ENCODE measurements at places on chromosomes 2 and 18. TPM values are rescaled to one million over a fixed set of nuclear protein-coding genes. Genes with fewer than 3 reads are reported as not detected.

DNA sequence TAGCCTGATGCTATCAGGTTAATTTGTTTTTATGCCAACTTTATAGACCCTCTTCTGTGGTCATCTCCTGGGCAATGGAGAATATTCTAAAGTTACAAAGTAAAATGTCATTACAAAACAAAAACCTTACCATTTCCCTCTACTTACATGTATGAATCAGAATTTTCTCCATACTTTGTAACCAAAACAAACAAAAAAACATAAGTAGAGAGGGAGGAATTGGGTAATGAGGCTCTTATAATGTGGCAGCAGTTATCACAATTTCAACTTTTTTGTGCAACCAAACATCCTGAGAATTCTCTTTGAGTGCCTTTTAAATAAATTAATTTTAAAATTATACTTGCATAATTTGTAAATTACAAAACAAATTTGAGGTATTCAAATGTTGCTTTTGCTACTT lies 332.8 kb downstream of the TXNL1 start:
- DNase-seq: no peak

DNA sequence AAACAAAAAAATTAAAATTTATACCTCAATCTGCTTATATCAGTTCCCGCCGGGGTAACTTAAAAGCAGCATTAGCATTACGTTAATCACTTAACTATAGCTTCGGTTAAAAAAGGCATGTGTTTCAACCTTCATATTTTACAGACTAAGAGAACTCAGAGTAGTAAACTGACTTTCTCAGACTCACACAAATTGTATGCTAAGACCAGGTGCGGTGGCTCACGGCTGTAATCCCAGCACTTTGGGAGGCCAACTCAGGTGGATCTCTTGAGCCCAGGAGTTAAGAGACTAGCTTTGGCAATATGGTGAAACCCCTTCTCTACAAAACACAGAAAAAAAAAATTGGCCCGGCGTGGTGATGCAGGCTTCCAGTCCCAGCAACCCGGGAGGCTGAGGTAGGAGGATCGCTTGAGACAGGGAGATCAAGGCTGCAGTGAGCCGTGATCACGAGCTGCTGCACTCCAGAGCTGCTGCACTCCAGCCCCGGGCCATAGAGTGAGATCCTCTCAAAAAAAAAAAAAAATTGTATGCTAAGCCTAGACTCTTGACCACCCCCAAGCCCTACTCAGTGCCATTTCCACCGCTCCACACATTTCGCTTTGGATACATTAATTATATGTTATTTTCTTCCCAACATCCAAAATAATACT lies 2.4 kb downstream of the HNRNPLL start:
- no peak for DNase-seq

DNA sequence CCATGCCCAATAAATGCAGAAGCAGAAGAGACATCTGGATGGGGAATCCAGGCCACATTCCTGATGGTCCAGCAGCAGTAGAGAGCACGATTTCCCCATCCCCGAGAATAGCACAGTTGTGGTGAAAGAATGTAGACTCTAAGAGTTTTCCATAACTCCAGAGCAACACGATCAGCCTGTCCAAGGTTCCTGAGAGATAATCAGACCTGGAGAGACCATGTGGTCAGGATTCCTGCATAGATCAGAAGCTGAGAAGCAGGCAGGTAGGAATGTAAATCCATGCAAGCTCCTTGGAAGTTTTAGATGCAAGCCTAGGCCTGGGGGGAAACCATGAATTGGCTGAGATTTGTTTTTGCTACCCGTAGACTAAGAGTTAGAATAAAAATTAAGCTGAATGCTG lies 34.2 kb upstream of the PTPRM start:
- DNase-seq: no peak

The SCG2 gene
- 1.3 TPM for polyA plus RNA-seq

The PID1 gene
- polyA plus RNA-seq: 26.8 TPM

DNA sequence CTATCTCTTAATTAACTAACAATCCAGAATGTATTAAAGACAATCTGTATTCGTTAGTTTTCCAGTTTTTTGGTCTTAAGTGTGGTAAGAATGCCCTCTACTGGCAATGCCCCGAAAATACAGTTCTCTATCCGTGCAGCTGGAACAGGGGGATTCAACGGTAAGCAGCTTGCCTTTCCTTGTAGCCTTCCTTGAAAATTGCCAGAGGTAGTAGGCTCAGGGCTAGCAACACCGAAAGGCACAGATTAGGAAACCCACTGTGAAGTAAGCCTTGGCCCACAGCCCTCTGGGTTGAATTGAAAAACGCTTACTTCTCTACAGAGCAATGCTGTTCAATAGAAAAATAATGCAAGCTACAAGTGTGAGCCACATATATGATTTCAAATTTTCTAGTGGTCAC lies 17.1 kb upstream of the VPS4B start:
- DNase-seq: peak; percentile 36

DNA sequence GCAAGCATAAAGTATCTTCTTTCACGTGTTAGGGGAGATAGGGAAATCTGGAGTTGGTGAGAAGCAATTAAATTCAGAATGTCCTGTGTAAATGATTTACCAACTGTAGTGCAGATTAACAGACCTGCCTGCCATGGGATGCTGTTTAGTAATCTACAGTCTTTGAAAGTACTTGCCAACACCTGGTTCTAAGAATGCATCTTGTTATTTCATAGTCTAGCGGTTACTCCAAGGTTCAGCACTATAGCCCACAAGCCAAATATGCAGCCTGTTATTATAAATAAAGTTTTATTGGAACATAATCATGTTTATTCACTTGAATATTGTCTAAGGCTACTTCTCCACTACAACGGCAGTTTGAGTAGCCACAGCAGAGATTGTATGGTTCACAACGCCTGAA lies 100.8 kb downstream of the OSBPL6 start:
- no peak for DNase-seq

The GAL3ST2 gene
- 0.15 TPM for polyA plus RNA-seq

- DNase-seq: peak; percentile 71
Measured at GRCh38 chr2:219277703-219278654, 1.2 kb upstream of the DNAJB2 start.

The DNAJC27 gene
- polyA plus RNA-seq: 11.0 TPM

GRCh38 chr2:126852361-126852760 lies 46.3 kb upstream of the TEX51 start:
- no peak for DNase-seq

GRCh38 chr18:9757827-9758621 lies 49.9 kb downstream of the RAB31 start:
- DNase-seq: no peak

The CBLN2 gene
- polyA plus RNA-seq: 2.6 TPM

GRCh38 chr2:133324150-133324561 lies 244.1 kb downstream of the NCKAP5 start:
- no peak for DNase-seq

The FBXO15 gene
- 2.4 TPM for polyA plus RNA-seq

The SH3RF3 gene
- 6.1 TPM for polyA plus RNA-seq

The LIMS4 gene
- 4.0 TPM for polyA plus RNA-seq

DNA sequence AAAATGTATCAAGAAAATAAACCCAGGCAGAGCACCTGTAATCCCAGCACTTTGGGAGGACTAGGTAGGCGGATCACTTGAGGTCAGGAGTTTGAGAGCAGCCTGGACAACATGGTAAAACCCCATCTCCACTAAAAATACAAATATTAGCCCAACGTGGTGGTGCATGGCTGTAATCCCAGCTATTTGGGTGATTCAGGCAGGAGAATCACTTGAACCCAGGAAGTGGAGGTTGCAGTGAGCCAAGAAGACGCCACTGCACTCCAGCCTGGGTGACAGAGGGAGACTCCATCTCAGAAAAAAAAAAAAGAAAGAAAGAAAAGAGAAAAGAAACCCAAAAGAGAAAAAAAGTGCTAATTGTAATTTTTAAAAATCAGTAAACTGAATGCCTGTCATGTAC lies 41.4 kb downstream of the DDX18 start:
- no peak for DNase-seq

GRCh38 chr2:231197706-231198290 lies 633 bp upstream of the ARMC9 start:
- DNase-seq: no peak

- no peak for DNase-seq
Measured at GRCh38 chr18:60391571-60392226, 19.1 kb upstream of the MC4R start.

The NAT8 gene
- polyA plus RNA-seq: 1.4 TPM

The GPAT2 gene
- 2.4 TPM for polyA plus RNA-seq

GRCh38 chr2:39107724-39108273 lies 13.1 kb downstream of the SOS1 start:
- no peak for DNase-seq

The CFAP221 gene
- polyA plus RNA-seq: 18.1 TPM

The SCYGR4 gene
- not detected for polyA plus RNA-seq

GRCh38 chr18:50674307-50674980 lies 114.6 kb downstream of the MAPK4 start:
- no peak for DNase-seq

DNA sequence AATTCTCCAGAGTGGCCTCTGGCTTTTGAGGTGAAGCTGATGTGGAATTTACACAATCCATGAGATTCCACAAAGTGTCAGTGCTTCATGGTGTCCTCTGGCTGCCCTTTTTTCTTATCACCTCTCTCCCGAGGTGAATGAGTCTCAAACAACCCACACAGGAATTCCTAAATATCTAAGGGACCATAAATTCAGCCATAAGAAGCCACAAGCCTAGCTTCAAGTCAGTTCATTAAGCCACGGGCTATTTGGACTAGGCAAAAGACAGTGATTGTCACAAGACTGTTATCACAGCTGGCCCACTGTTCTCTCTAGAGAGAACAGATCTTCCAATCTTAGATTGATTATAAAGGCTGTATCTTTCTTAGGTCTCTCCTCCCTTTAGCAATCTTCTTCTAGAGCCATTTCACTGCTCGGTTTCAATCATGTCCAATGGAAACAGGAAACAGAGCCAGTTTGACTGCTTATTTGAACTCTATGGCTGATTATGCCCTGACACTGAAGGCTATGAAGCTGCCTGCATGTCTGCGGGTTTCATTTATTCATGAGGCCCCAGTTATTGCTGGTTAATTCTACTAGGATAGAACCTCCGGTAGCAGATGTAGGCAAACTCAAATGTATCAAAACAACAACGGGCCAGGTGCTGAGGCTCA lies 4.1 kb downstream of the NEMP2 start:
- no peak for DNase-seq

- no peak for DNase-seq
Measured at GRCh38 chr2:218081695-218082094, 12.6 kb downstream of the RUFY4 start.

The ABCG5 gene
- polyA plus RNA-seq: 0.33 TPM

DNA sequence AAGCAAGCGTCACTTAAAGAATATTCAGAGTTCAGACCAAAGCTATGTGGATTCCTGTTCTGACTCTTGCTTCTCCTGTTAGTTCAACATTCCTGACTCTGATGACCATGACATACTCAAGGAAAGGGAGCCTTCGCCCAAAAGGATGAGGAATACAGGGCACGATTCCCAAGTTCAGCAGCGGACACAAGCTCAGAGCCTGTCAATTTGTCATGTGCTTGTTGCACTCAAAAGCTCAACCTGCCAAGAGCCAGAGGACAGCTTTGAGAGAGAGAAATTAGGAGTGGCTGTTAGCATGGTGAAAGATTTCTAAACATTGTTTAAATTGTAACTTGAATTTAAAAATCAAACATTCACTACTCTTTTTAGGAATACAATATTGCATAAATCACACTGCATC lies 33.3 kb downstream of the APLF start:
- no peak for DNase-seq

- peak; percentile 66 for DNase-seq
Measured at GRCh38 chr18:46335534-46336101, 231.4 kb downstream of the HAUS1 start.

GRCh38 chr2:31967790-31968189 lies 43.0 kb downstream of the MEMO1 start:
- no peak for DNase-seq

DNA sequence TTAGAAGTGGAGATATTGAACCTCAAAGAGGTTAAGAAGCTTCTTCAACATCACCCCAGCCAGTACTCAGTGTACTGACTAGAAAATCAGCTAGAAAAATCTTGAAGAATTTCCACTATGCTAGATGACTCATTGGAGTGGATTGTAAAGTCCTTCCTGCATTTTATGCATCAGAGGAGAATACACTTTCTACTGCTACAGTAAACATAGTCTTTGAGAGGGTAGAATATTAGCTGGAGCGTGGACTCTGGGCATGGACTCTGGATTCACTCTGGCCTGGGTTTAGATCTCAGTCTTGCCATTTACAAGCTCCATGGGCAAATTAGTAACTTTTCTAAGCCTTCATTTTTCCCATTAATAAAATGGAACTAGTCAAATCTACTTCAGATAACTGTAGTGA lies 215.9 kb downstream of the IRS1 start:
- no peak for DNase-seq

DNA sequence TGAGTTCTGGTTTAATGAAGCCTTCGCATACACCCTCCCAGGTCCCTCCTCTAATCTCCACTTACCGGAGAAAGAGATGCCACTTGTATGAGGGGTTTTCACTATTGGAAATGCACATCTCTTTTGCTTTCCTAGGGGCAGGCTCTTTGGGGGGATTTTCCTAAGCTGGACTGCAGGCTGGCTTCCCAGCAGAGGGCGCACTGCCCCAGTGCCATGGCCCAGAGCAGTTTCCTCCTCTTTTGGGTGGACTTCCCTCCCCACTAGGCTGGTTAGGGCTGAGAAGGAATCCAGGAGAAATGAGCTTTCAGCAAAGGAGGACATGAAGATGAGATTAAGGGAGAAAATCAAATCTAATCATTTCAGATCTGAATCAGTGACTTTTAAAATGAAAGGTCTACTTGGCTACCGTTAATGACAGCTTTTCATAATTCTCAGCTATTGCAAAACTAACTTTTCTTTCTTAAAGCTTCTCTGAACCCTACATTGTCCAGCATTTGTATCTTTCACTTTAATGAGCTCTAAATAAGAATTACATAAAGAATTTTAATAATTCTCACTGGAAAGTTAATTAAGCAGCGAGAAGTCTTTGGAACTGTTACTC lies 784.1 kb upstream of the FANCL start:
- peak; percentile 31 for DNase-seq

DNA sequence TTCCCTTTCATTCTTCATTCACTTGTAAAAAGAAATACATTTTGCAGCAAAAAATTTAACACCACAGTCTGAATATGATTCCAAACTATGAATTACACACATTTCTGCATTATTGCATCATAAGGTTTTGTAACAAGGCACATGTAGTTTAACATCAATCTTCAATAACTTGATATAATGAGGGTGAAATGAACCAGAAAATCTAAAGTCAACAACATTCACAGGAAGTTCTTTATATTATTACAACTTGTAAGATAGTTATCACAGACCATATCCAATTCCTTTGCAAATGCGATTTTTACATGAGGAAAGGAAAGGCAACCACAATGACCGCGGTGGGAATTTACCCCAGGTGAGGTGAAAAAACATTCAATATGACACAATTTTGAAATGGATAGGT lies 213.3 kb downstream of the NAPG start:
- DNase-seq: no peak

DNA sequence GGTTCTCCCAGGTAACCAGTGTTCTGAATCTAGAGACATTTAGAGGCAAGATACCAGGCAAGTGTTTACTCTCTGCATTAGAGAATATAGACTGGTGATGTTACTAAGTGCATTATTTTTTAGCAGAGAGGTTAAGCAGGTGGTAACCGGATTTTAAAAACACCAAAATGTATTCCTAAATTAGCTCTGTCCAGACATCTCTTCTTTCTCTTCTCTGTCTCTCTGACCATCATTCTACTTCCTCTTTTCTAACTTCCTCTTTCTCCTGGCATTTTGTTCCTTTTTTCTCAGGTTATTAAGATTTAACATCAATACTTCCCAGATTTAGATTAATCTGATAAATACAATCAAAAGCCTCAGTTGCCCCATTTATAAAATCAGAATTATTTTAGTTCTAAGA lies 31.7 kb upstream of the DYNC1I2 start:
- DNase-seq: no peak

Measured in right lung (tissue), 10 donors.